Right renal cortex interstitium (tissue), 3 donors: ENCODE measurements at places on chromosomes 16 and 17. TPM values are rescaled to one million over a fixed set of nuclear protein-coding genes. Genes with fewer than 3 reads are reported as not detected.

DPEP3 gene
- 0.11 TPM for polyA plus RNA-seq

INCA1 gene
- polyA plus RNA-seq: 6.6 TPM

MYH1 gene
- 0.03 TPM for polyA plus RNA-seq

DNA sequence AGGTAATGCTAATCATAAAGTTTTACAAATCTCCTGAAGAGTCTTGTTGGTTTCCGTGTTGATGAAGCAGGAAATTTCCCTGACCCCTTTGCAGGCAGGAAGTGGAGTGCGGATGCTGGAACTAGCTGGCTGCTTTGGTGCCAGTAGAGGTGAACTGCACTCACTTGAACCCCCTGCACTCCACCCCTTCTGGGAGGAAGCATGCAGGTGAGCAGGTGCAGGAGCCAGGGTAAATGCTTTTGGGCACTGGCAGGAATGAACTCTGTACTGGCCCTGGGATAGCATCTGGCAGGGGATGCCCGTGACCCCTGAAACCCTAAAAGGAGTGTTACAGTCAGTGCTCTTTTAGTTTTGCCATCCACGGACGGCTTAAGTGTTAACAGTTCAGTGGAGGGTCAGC is 430.4 kb downstream of the WWOX start:
- no peak for DNase-seq

GRCh38 chr17:40646791-40647623 is 611 bp downstream of the SMARCE1 start:
- DNase-seq: peak; percentile 13

- DNase-seq: no peak
Observed at GRCh38 chr17:64115822-64116534, 14.0 kb downstream of the ERN1 start.

DNA sequence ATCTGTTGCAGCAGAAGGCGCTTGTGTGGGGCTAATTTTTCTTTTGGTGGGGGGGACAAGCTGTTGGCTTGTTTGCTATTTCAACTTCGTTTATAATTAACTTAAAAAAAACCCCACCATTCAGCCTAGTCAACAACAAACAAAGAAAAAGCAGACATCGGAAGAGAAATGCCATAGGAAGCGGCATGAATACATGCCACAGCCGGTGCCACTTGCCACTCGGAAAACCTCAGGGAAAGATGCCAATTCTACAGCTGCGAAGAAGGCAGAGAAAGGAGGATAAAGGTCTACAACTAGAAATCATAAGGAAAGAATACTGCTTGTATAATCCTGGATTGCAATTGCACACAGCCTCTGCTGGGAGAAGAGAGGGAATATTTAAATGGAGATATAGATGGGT is 254.4 kb upstream of the PMFBP1 start:
- DNase-seq: no peak

GRCh38 chr17:79485991-79486390 is 124.9 kb downstream of the RBFOX3 start:
- DNase-seq: no peak

DNA sequence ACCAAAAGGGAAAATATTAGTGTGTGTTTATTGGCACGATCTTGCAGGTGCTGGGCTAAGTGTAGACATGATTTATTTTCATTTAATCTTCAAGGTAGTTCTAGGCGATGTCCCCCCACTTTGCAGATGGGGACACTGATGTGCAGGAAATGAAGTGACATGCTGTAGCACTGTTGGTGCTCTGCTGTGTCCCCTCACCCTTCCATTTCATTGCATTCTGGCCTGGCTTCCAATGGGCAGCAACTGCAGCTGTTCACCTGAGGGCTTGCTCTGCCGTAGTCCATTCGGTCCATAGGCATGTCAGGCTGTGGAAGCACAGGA is 123.9 kb downstream of the PRKCB start:
- no peak for DNase-seq

GRCh38 chr17:39178536-39178935 is 12.6 kb upstream of the ARL5C start:
- DNase-seq: no peak

GRCh38 chr16:65875381-65876055 is 491.0 kb upstream of the CDH5 start:
- DNase-seq: no peak

DNA sequence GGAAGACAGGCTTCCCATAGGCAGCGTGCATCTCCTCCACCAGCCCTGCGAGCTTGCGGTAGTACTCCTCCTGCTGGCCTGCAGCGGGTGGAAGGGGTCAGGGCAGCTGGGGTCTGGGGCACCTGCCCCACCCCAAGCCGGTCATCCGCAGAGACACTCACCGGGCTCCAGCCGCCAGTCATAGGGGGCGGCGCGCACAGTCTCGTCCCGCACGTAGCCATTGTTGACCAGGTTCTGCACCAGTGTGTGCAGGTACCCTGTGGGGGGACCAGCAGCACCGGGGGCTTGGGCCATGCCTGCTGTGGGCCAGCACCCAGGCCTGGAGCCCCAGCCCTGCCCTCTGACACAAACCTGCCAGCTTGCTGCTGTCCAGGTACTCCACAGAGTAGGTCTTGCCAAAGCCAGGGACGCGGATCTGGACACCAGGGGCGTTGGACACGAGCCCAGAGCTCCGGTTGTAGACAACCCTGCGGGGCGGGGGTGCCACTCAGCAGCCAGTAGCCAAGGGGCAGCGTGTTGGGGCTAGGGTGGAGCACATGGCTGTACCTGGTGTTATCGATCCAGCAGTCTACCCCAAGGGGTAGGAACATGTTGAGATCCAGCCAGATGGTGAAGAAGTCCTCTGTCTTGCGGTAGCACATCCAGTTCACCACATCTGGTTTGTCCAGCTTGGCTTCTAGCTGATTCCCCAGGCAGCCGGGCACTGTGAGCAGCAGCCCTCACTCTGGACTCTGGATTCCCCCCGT is 1.2 kb downstream of the LCAT start:
- no peak for DNase-seq

DNA sequence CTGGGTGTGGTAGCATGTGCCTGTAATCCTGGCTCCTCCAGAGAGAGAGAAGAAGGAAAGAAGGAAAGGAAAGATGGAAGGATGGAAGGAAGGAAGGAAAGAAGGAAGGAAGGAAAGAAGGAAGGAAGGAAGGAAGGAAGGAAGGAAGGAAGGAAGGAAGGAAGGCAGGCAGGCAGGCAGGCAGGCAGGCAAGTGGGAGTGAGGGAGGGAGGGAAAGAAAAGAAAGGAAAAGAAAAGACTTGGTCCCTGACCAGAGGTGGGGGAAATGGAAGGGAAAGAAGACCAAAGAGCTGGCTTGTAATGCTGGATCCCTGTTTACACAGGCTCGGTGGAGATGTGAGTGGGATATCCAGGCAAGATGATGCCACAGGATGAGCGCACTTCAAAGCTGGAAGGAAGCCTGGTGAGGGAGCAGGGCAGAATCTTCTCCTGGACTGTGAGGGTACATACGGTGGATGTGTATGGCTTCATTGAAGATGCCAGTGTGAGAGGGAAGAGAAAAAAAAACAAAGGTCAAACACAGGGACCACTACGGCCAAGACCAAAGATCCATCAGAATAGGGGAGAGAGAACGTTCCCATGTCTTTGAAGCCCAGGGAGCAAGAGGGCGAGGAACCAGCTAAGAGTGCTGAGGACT is 2.1 kb downstream of the CES1 start:
- no peak for DNase-seq

DNA sequence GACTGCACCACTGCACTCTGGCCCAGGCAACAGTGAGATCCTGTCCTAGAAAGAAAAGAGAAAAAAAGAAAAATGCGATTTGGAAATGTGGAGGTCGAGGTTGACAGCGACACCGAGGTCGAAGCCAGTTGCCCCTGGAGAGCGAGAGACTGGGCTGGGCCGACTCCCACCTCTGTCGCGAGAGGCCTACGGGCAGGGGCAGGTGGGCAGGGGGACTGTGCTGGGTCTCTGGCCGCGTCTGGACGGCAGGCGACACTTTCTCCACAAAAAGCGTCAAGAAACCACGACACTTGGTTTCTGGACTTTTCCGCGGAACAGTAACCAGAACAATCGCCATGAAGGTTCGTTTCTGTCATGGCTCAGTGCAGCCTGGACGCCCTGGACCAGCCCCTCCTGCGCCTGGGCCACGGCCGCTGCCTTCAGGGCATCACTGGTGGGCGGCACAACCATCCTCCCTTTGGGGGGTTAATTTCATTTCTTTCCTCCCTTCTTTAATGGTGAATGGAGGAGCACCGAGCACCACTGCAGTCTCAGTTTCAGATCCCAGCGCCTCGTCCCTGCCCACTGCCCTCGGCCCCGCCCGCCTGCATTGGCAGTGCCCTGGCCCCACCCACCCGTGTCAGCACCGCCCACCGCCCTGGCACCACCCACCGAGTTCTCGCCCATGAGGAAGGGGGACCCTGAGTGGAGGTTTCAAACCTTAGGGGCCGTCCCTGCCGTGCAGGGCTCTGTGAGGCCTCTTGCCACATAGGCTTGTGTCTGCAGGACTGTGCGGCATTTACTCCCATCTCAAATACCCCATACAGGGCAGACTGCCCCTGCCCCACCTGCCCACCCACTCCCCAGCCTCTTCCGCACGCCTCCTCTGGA is 18.5 kb upstream of the CDH15 start:
- no peak for DNase-seq

DNA sequence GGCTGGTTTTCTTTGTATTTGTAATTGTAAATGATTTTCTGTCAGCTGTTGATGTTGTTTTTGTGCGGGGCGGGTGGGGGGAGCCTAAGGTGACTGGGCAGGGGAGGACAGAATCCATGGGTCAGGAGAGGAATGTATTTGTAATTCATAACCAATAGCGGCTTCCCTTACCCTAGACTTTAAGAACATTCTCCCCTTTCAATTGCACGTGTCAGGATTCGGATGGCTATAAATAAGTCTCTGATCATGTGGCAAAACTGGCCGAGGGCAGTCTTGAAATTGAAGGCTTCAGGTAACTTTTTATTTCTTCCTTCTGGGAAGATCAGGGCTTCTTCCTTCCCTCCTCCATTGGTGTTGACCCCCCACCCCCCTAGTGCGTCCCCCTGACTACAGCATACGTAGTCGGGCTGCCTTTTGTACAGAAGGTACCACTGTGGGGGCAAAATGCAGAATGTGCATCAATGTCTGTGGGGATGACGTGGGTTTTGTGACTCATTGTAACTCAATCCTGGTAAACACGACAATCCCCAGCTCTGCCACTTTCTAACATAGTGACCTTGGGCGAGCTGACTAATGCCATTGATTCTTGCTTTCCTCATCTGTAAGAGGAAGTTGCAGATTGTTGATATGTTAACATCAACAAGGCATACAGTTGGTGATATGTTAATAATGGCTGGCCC is 16.2 kb downstream of the MARCHF10 start:
- no peak for DNase-seq

- DNase-seq: no peak
Observed at GRCh38 chr16:558298-559020, 1.7 kb upstream of the PRR35 start.
